ENCODE measurements at places on chromosomes 5 and 9. TPM values are rescaled to one million over a fixed set of nuclear protein-coding genes. Genes with fewer than 3 reads are reported as not detected.

DNA sequence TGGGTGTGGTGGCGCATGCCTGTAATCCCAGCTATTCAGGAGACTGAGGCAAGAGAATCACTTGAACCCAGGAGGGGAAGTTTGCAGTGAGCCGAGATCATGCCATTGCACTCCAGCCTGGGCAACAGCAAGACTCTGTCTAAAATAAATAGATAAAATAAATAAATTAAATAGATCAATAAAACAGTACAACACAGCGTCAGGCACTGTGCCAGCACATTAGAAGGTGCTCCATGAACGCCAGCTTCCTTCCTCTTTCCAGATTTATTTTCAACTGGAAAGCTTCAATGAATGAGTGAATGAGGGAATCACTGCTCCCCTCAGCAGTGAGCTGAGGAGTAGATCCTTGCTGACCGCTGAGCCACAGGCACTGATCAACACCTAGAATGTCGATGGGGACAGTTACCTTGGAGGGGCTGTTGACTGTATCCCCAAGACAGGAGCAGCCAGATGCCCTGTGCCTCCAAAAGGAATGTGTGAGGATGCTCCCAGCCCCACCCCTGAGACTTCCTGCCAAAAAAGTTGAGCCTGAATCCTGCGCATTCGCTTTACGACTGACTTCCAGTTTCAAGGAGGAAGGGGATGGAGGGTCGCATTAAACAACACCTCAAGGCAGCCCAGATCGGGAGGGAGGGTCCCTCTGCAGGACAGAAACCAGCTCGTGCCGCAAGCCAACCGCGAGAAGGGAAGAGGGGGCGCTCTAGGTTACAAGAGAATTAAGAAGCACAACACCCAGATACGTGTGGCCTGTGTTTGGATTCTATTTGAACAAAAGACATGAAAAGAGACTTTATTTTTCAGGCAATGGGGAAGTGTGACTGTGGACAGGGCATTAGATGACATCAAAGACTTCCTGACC, 54.0 kb upstream of the CNOT6 start:
- H3K4me1 ChIP-seq = no peaks in the 10 kb centered on the region
- DNase-seq = no peak
- H3K4me3 ChIP-seq = no peak overlapping the region
- H3K27ac ChIP-seq = no peak overlapping the region
- H3K27me3 ChIP-seq = no peaks in the 10 kb centered on the region

Gene CTSL
- 102 TPM for total RNA-seq

DNA sequence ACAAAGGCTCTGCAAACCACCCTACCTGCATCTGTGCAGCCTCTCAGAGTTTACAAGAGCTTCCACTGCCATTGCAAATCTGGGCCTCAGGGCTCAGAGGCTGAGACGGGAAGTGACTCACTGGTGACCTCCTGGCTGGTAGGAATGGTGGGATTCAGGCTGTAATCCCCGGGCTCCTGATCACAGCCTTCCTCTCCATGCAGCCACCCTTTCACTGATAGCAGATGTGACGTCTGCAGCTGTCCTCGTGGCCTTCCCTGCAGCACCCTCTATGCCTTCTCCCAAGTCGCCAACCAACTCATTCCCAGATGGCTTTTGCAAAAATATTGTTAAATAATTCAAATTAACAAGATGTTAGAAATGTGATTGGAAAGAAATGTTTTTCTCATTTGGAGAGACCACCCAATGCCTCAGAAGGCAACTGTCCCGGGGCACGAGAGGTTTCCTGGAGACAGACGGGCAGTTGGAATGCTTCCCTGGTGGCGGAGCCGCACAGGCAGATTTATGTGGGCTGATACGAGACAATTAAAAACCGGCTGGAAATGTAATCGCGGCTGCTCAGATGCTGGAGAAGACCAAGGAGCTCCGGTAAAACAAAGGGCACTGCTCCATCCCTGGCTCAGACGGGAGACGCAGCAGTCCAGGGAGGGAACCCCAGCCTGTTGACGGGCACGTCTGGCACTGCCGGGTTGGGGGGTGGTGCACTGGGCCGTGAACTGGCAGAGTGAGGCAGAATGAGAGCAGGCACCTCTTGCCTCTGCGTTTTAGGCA, 34.4 kb upstream of the SLC25A51 start:
- H3K4me1 ChIP-seq = peaks cover 31% of the 10 kb centered on the region
- H3K27me3 ChIP-seq = no peaks in the 10 kb centered on the region
- no peak for DNase-seq
- H3K4me3 ChIP-seq = no peak overlapping the region
- no peak overlapping the region for H3K27ac ChIP-seq

Gene STK10
- total RNA-seq = 75.6 TPM

GRCh38 chr5:176670449-176670848, 23.2 kb downstream of the TSPAN17 start:
- no peaks in the 10 kb centered on the region for H3K27me3 ChIP-seq
- H3K36me3 ChIP-seq = no peaks in the 10 kb centered on the region
- DNase-seq = no peak
- no peak overlapping the region for H3K27ac ChIP-seq

Gene TMC1
- total RNA-seq = not detected

DNA sequence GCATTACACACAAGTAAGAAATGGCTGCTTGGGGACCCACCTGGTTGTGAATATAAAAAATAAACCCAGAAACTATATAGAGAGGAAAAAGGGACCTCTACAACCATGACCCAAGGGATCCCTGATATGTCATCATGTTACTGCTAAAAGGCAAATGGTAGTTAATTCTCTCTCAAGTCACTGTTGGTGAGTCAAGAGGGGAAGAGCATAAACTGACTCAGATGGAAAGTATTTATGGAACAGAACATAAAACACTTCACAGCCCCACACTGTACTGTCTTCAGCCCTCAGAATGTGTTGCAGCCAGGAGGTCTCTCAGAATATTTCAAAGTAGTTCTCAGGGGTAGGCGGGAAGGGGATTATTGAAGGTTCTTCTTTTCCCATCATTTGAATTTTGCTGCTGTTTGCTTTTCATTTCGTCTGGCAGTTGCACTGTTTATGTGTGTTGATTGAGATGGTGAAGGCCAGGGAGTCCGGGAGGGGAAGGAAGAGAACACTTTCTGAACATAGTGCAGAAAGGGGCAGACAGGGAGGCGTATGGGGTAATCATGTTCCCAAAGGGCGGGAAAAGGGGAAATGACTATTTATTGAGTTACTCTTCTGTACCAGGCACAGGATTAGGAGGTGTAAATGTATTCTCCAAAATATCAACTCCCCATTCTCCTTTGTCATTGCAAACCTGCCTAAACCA, 85.5 kb downstream of the TEK start:
- H3K4me3 ChIP-seq = no peak overlapping the region
- no peaks in the 10 kb centered on the region for H3K4me1 ChIP-seq
- no peak overlapping the region for H3K27ac ChIP-seq
- no peak for DNase-seq

GRCh38 chr9:105405514-105406131, 42.2 kb upstream of the FSD1L start:
- H3K4me3 ChIP-seq = no peak overlapping the region
- no peaks in the 10 kb centered on the region for H3K27me3 ChIP-seq
- H3K4me1 ChIP-seq = no peaks in the 10 kb centered on the region
- DNase-seq = no peak
- H3K27ac ChIP-seq = no peak overlapping the region

DNA sequence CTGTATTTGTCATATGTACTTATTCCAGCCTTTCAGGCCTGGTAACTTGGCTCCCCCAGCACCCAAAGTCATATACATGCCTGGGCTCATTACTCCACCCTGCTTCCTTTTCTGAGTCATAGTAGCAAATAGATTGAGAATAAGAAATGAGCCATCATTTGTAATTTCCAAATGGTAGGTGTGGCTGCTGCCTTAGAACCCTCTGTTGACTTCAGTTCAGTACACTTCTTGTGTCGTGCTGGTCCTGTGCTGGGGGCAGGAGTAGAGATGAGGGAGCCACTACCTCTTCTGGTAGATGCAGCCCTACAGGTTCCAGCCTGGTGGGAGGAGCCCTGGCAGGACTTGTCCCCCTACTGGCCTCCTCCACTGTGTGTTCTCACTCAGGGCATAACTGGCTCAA, 11.1 kb downstream of the GM2A start:
- no peak overlapping the region for H3K27ac ChIP-seq
- no peak for DNase-seq
- H3K4me3 ChIP-seq = no peak overlapping the region
- no peaks in the 10 kb centered on the region for H3K4me1 ChIP-seq
- peaks cover 21% of the 10 kb centered on the region for H3K36me3 ChIP-seq

Data from tibial nerve (tissue), 4 donors.